ENCODE measurements at places on chromosomes 12 and 14.

DNA sequence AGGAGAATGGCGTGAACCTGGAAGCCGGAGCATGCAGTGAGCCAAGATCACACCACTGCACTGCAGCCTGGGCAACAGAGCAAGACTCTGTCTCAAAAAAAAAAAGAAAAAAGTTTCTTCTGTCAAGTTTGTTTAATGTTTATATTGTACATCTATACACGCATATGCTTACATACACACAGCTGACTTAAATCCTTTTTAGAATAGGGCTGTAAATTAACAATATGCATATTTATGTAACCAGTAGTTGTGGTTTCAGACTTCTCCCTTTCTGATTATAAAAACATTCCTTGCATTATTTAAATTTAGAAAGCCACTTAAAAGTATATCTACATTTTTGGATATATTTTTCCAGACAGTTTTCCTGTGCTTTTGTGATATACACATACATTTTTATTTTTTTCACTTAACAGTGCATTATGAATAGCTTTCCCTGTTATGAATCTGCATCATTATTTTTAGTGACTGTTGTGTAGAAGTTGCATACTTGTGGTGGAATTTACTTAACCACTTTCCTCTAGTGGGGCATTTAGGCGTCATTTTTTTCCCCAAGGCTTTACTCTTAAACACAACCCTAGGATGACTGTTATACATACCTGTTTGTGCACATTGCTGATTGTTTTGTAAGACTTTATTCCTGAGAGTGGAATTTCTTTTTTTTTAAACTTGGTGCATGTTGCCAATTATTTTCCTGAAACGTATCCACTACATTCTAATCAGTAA is 29.4 kb downstream of the POLR3B start:
- peak; percentile 59 for DNase-seq

DNA sequence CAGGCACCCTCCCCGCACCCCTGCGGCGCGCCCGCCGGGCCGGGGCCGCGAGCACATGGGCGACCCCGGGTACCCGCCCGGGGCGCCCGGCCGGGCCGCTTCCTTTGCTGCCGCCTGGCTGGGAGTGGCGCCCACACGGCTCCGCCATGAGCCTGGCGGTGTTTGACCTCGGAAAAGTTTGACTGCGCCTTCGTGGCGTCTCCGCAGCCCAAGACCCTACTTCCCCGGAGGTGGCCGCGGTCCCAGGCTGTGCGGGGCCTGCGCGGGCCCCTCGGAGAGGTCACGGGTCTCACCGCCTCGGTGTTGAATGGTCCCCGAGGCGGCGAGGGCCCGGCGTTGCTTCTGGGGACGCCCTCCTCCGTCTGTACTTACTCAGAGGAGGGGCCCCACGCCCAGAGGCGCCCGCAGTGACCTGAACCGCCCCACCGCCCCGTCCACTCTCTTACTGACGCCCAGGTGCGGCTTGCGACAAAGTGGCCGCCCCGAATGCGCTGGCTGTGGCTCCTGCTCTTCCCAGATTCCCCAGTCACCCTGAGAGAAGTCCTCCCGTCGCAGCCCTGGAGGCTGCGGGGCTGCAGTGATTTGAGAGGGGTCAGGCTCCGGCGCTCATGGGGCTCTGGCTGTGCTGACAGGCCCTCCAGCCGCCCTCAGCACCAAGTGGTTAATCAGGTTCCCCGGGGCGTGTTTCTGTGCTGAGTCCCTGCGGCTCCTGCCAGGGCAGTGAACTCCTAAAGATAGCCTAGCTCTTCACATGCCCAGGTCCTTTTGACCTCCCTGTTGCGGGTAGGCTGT is 5.8 kb downstream of the KMT5A start:
- DNase-seq, result peak; percentile 39

GRCh38 chr12:77745624-77746023 is 85.1 kb upstream of the NAV3 start:
- DNase-seq, result no peak

GRCh38 chr12:78560633-78561032 is 303.9 kb upstream of the SYT1 start:
- no peak for DNase-seq

DNA sequence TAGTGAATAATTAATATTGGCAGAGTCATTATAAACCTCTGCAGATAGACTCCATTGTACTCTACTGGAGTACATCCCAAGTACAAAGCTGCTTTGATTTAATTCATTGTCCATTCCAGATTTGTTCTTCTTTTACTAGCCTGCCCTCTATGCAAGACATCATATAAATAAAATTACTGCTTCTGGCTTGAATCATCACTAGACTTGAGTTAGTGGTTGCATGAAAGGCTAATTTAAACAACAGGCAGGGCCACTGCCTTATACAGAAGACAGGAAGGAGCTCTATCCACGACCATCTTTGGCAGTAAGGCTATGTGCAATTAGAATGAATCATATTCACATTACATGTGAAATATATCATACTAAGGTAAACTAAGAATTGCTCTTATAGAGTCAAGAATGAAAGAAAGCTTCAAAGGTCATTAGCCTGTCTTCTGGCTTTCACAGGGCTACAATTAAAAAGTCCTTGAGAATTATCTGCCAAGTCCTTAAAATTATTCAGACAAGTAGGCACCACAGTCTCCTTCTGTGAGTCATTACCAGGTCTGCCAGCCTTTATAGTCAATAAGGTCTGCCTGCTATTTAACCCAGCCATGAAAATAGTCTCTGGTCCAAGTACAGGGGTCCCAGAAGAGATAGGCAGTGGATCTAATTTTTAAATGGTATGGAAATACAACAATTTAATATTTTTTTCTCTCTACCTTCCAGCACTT is 631.8 kb downstream of the TMTC2 start:
- no peak for DNase-seq

GRCh38 chr14:56004323-56004722 is 113.9 kb upstream of the PELI2 start:
- DNase-seq, result no peak

DNA sequence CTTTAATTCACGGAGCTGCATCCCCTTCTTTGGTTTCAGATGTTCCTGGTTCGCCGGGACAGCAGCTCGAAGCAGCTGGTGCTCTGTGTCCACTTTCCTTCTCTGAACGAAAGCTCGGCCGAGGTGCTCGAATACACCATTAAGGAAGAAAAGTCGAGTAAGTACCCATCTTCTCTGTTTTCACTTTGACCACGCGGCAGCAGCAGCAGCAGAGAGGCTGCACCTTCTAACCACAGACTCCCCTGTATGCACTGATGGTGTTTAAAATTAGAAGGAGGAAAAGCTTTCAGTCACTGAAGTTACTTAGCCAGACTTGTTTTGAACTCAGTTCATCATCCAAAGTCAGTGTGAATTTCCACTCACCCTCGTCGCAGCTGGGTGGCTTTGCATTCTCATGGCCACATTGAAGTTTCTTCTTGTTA is 63.8 kb downstream of the RIN3 start:
- DNase-seq, result no peak
